ENCODE measurements at places on chromosomes 2 and 18.
A peak's percentile ranks its signal among the peaks of the same experiment; 100 is the strongest.

- no peak for DNase-seq
Measured at GRCh38 chr2:1055014-1055595, 104.5 kb downstream of the SNTG2 start.

DNA sequence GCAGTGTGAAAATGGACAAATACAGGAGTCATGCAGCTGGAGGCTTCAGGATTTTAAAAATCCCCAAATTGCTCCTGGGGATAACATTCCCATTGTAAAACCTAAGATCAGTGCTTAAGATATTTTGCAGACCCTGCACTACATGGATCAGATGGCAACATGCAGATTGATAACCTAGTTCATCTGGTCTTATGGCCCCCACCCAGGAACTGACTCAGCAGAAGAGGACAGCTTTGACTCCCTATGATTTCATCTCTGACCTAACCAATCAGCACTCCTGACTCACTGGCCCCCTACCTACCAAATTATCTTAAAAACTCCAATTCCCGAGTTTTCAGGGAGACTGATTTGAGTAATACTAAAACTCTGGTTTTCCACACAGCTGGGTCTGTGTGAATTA lies 20.0 kb downstream of the SRBD1 start:
- no peak for DNase-seq

- no peak for DNase-seq
Measured at GRCh38 chr2:3282056-3282998, 95.3 kb downstream of the EIPR1 start.

DNA sequence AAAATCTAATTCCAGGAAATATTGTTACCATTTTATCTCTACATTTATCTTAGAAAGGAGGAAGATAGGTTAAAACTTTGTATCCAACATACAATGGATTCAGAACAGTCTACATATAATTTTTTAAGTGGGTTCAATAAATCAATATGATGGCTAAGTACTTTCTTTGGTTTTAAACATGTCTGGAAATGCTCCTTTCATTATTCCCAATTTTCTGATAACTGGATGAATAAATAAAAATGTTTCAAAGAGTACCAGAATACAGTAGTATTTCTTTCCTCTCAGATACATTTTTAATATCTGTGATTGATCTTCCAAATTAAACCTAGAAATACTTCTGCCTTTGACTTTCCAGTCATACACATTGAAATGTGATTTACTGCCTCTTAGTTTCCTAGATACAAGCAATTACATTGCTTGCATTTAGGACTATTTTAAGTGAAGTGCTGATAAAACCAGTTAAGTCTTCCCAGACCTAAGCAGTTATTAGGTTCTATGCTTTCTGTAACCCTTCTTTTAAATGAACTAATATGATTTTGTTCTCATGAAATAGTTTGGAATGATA lies 283.5 kb downstream of the CCDC178 start:
- no peak for DNase-seq

DNA sequence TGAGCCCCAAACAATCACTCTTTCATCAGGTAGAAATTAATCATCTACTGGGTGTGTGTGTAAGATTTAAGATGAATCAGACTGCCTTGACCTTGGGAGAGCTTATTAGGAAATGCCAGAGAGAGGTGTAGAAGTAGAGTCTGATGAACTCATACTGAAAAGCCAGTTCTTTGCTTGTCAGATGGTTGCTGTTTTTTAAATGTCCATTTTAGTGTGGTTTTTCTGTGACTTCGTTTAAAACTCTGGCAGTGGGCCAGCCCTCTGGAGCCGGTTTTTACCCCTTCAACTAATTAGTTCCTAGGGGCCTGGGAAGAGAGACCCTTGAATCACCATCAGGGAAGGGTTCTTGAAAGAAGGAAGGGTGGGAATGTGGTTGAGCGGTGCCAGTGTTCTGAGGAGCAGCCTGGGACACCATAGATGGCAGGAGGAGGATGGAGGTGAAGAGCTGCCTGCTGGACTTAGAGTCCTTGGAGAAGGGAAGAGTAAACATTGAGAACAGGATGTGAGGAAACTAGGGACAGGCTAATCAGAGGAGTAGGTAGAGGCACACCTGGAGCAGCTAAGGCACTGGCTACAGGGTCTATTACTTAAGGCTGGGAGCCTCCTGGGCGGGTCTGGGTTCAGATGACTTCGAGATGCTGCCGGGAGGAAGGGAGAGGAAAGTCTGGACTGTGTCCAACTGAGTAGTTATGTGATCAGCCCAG lies 66.1 kb downstream of the LRRFIP1 start:
- DNase-seq: no peak

DNA sequence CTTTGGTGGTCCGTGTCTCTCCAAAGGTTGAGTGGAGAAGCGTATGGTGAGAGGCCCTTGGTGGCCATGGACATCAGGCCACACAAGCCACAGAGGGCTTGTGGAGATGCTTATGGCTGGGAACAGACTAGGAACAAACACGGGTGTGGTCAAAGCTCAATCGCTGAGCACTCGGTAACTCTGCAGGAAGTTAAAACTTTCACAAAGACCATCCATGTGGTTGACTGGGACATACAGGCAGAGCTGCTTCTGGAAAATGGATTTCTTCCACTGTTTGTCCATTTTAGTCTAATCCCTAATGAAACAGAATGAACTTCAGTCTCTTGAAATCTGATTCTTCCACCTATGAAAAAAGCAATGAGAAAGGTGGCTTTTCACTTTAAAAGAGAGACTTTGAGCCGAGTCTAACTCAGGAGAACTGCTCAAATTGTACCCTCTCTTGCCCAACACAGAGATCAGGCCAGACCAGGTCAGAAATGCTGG lies 17.7 kb downstream of the GDF7 start:
- DNase-seq: no peak

DNA sequence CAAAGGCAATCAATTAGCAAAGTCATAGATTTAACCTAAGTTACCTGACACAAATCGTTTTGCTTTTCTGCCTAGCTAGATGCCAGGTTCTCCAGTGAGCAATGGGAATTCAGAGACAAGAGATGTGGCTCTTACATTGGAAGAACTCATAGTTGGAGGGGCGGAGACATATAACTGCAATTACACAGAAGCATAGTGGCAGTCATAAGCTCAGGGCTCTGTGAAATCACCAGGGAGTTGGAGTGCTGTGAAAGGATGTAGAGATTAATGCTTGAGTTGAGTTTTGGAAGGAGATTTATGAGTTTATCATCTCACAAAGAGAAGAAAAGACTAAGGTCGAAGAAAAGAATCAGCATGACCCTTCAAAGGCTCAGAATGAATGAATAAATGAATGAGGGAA lies 457.2 kb upstream of the TRIB2 start:
- DNase-seq: no peak

- DNase-seq: no peak
Measured at GRCh38 chr2:120630031-120630701, 105.5 kb upstream of the GLI2 start.

GRCh38 chr2:28423856-28424605 lies 31.4 kb downstream of the FOSL2 start:
- DNase-seq: no peak

GRCh38 chr2:102331311-102331980 lies 20.1 kb downstream of the IL1RL1 start:
- DNase-seq: no peak

GRCh38 chr2:7270011-7270431 lies 352.8 kb downstream of the RNF144A start:
- no peak for DNase-seq

DNA sequence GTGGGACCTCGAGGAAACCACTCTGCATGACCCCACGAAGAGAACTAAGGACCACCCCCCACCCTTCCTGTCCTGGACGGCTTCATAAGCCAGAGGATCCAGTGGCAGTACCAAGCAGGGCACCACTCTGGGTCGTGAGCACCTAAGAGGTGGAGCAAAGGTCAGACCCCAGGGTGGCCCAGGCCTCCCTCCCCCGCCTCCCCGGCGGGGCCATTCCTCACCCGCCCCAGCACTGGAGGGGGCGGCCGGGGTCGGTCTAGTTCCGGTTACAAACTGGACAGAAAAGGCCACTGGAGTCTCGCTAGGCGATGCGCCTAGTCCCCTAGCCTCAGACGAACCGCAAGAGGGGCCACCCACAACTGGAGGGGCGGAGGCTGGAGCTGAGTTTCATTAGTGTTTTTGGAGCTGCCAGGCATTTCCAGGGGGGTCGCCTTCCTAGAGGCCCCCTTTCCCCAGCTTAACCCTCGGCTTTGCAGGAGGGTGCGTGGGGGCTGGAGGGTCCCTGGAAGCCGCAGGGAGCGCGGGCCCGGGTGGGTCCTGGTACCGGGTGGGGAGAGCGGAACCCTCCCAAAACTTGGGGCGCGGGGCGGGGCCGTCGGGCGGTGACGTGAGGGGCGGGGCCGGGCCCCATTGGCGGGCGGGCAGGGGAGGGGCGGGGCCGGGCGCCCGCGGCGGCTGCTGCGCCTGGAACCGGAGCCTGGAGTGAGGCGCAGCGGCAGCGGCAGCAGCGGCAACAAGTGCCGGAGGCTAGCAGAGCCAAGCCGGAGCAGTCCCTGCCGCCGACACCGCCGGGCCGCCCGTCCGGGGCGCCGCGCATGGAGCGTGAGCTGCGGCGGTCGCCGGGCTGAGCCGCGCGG lies at the start of gene B3GNT2:
B3GNT2 (plus strand) TSS at position 695 of the 857 bp plus-strand sequence. CDS start 26,106 bp downstream, outside the sequence.
- peak; percentile 77 for DNase-seq

DNA sequence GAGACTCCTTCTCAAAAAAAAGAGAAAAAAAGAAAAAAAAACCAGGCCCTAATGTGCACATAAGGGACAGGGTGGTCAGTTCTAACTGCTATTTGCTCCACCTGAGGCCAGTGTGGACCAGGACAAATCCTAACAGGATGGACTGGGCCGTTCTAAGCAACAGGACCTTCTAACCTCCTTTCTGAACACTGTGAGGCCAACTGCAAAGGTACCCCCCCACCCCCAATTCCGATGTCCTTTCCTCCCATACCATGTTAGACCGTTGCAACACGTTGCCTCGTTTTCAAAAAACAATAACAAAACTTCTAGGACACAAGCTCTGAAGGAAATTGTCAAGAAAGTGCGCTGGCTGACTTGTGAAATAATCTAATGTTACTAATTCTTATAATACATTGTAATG lies 1.2 kb downstream of the THAP4 start:
- no peak for DNase-seq

DNA sequence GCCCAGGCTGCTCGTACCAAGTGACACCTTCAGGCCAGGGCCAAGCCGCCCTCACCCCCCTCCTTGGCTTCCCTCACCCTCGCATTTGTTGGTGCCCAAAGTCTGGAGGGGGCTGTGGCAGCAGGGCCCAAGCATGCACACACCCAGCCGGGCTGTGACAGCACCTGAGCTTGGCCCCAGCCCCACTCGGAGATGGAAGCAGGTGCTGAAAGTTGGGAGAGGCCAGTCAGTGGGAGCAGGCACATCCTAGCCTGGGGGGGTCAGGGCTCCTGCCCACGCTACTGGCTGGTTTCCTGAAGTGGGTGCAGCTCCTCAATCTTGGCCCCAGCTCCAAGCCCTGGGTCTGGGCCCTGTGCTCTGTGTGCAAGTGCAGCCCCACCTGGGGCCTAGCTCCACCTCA lies 228.0 kb downstream of the RDH14 start:
- DNase-seq: no peak

- no peak for DNase-seq
Measured at GRCh38 chr2:205700331-205701132, 18.2 kb downstream of the NRP2 start.

DNA sequence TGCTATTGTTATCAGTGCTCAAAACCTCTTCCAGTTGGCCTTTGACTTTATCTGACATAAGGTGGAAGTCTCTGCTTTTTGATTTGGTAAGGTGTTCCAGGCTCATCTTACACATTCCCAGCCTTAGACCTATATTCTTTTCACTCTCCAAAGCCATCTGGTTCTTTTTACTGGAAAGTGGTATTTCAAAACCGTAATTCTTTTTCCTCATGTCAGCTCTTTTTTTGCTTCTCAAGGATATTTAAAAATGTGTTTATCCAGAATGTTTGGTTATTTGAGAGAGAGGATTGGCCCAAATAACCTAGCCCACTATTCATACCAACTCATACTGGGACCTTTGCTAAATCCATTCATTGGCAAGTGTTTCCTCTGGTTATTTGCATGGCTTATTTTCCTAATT lies 411.2 kb upstream of the PIK3C3 start:
- DNase-seq: no peak

DNA sequence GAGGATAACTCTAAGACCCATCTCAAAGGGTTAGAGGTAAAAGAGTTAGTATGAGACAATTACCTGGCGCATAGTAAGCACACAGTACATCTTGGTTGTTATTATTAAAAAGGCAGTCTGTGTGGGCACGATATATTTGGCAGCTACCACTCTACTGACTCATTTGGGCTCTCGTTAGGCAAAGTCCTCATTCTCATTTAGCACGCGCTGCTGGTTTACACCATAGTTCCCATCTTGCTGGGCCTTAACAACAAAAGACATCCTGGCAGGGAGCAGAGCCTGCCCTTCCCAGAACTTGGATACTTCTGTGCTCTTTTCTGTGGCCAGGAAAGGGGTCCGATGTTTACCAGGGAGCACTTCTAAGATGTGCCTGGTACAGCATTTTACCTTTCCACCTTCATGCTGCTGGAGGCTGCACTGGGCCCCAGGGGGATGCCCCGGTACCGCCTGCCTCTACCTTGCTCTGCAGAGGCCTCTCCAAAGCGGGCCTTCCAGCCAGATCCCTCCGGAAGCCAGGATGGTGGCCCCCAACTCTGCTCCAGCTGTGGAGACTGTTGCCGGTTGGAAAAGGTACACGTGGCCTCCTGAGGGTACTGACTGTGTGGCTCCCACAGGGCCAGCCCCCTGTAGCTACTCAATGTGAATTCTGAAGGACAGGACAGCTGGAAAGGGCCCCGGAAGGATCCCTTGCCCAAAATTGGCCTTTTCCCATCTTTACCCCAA lies 15.0 kb downstream of the GLI2 start:
- no peak for DNase-seq

- no peak for DNase-seq
Measured at GRCh38 chr2:25453199-25453905, 111.6 kb upstream of the DNMT3A start.

- DNase-seq: no peak
Measured at GRCh38 chr2:220811115-220811514, 761.0 kb downstream of the EPHA4 start.

DNA sequence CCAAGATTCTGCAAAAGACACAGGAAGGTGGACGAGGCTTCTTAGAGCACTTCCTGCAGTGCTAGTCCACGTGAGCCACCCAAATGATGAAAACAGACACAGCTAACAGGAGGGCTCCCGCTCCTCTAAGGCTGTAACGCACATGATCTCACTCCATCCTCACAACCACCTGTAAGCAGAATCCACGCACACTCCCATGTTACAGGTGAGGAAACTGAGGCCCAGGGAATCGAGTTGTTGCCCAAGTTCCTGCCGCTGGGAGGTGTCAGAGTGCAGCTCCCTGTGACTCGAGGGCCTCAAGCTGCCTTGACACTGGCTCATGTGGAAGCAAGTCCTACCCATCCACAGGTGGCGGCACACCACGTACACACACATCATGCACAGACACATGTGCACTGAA lies 4.4 kb downstream of the DNMT3A start:
- no peak for DNase-seq

DNA sequence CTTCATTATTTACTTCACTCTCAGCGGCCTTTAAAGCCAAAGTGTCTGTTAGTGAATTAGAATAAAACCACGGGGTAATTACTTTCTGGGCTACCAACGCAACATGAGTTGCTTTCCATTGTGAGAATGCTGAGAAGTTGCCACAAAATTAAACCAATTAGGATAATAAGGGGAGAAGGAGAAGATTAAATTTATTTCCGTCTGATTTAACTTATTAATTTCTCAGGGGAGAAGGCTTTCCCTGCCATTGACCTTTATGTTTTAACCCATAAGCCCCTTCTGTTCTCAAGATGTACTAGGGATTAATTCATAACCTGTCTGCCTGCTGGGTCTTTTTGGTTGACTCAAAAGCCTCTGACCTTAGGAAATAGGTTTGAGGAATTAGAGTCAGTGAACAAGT lies 42.3 kb upstream of the IGFBP5 start:
- DNase-seq: no peak

GRCh38 chr2:215403441-215404347 lies 32.2 kb downstream of the FN1 start:
- DNase-seq: no peak

All from activated CD4-positive, alpha-beta T cell treated with anti-CD3 and anti-CD28 coated beads for 1 hour (primary cell).